ENCODE measurements at places on chromosomes 1 and 21.

- no peaks in the 10 kb centered on the region for H3K36me3 ChIP-seq
- no peak for DNase-seq
- H3K4me3 ChIP-seq = no peak overlapping the region
- peaks cover 24% of the 10 kb centered on the region for H3K4me1 ChIP-seq
Observed at GRCh38 chr1:54950006-54950368, 30.4 kb upstream of the TMEM61 start.

DNA sequence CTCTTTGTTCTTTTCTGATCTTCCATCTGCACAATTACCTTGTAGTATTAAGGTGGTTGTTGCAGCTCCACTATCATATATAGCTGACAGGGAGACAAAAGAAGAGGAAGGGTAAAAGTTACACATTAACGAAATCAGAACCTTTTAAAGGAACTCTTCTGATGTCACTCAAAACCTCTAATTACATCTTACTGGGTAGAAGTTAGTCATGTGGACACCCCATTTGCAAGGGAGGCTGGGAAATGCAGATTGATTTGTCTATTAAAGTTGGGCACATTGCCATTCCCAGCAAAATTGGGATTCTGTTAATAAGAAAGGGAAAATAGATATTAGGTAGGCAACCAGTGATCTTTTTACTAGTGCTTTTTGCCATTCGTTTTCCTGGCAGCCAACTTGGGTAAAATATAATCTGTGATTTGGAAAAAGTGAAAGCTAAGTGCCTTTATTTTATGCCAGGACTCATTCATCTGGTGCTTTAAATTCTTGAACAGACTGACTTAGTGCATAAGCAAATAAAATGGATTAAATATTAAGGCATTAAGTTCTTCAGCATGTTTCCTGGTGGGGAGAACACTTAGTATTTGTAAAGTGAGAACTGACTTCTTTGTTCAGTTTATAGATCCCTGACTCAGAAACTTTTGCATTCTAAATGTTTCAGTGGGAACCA, 71.3 kb downstream of the DNM3 start:
- peaks cover 2% of the 10 kb centered on the region for H3K4me1 ChIP-seq
- DNase-seq = no peak
- H3K27ac ChIP-seq = no peak overlapping the region
- no peaks in the 10 kb centered on the region for H3K27me3 ChIP-seq

- no peak overlapping the region for H3K4me3 ChIP-seq
- no peak overlapping the region for H3K27ac ChIP-seq
- DNase-seq = no peak
- H3K4me1 ChIP-seq = no peaks in the 10 kb centered on the region
- no peaks in the 10 kb centered on the region for H3K36me3 ChIP-seq
Observed at GRCh38 chr1:90162216-90162615, 167.3 kb downstream of the ZNF326 start.

DNA sequence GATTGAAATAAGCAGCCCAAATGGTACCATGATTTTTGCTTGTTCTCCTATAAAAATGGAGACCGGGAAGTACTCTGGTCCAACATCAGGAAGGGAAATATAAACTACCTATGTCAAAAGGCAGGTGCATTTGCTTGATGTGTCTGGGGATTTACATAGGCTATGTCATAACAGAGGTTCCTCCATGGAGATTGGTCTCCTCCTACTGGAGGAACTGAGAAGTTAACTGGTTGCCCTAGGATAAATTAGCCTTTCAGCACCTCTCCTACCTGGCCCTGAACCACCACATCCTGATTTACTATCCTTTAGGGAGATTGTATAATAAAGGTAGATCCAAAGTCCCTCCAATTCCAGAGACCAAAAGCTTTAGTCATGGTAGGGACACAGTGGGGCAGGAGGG, 1109.3 kb upstream of the B3GALT2 start:
- H3K4me3 ChIP-seq = no peak overlapping the region
- H3K4me1 ChIP-seq = peaks cover 23% of the 10 kb centered on the region

- peak; percentile 6 for DNase-seq
- no peak overlapping the region for H3K4me3 ChIP-seq
- H3K36me3 ChIP-seq = no peaks in the 10 kb centered on the region
- no peak overlapping the region for H3K27ac ChIP-seq
Observed at GRCh38 chr1:178310685-178311105, 186.1 kb downstream of the CLEC20A start.

GRCh38 chr1:240462766-240463395, 149.1 kb downstream of the GREM2 start:
- peaks cover 3% of the 10 kb centered on the region for H3K4me1 ChIP-seq
- H3K27ac ChIP-seq = no peak overlapping the region
- DNase-seq = no peak
- no peaks in the 10 kb centered on the region for H3K36me3 ChIP-seq
- H3K27me3 ChIP-seq = no peaks in the 10 kb centered on the region
- H3K4me3 ChIP-seq = no peak overlapping the region

DNA sequence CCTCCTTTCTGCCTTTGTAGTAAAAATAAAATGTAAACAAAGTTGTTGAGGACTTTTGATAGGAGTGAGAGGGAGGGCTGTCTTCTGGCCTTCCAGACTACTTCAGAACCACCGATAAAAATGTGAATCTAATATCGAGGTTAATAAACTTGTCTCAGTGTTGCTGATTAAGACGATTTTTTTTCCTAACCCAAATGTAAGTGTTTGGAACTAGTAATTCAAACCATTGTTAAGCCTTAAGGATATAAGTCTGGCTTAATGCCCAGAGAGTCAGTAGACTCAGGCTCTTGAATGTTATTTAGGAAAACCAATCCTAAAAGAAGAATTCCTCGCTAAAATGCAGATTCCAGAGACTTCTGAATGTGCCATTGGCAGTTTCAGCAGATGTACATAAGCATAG, 356.9 kb downstream of the SIPA1L2 start:
- H3K27me3 ChIP-seq = peaks cover 7% of the 10 kb centered on the region
- no peaks in the 10 kb centered on the region for H3K4me1 ChIP-seq
- H3K4me3 ChIP-seq = no peak overlapping the region
- no peak for DNase-seq
- no peaks in the 10 kb centered on the region for H3K36me3 ChIP-seq

DNA sequence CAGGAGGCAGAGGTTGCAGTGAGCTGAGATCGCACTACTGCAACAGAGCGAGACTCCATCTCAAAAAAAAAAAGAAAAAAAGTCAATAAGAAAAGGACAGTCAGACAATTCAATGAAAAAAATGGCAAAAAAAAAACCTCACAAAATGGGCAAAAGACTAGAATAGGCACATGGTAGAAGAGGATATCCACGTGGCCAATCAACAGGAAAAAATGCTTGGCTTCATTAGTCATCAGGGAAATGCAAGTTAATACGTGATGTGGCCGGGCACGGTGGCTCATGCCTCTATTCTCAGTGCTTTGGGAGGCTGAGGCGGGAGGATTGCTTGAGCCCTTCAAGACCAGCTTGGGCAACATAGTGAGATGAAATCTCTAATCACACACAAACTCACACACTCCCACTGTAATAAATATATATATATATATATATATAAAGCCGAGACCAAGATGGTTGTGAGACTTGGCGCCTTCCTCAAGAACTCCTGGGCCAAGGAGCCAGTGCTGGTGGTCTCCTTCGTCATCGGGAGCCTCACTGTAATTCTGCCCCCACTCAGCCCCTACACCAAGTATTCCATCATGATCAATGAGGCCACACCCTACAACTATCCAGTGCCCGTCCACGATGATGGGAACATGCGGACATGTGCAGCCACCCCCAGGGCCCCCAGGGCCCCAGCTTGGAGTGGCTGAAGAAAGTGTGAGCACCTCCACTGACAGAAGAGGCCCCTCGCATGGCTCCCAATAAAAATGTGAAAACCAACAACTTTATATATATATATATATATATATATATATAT, 22.9 kb upstream of the LEFTY2 start:
- no peak for DNase-seq
- peaks cover 2% of the 10 kb centered on the region for H3K4me1 ChIP-seq
- H3K36me3 ChIP-seq = no peaks in the 10 kb centered on the region
- H3K27me3 ChIP-seq = no peaks in the 10 kb centered on the region
- H3K4me3 ChIP-seq = no peak overlapping the region

GRCh38 chr1:3718764-3719163, 33.5 kb upstream of the CCDC27 start:
- no peak for DNase-seq
- H3K4me1 ChIP-seq = peaks cover 9% of the 10 kb centered on the region
- H3K27ac ChIP-seq = no peak overlapping the region
- H3K4me3 ChIP-seq = no peak overlapping the region
- H3K36me3 ChIP-seq = no peaks in the 10 kb centered on the region

- no peaks in the 10 kb centered on the region for H3K36me3 ChIP-seq
- H3K27me3 ChIP-seq = peaks cover 10% of the 10 kb centered on the region
- no peak overlapping the region for H3K27ac ChIP-seq
- no peak for DNase-seq
Observed at GRCh38 chr1:53608071-53608470, 130.9 kb downstream of the GLIS1 start.

- DNase-seq = no peak
- no peak overlapping the region for H3K27ac ChIP-seq
- H3K36me3 ChIP-seq = peaks cover 80% of the 10 kb centered on the region
- H3K27me3 ChIP-seq = no peaks in the 10 kb centered on the region
- peaks cover 14% of the 10 kb centered on the region for H3K4me1 ChIP-seq
Observed at GRCh38 chr1:114455102-114455785, 55.8 kb downstream of the TRIM33 start.

GRCh38 chr1:115727706-115728249, 40.7 kb downstream of the CASQ2 start:
- H3K36me3 ChIP-seq = no peaks in the 10 kb centered on the region
- H3K4me1 ChIP-seq = no peaks in the 10 kb centered on the region
- no peak for DNase-seq
- H3K27ac ChIP-seq = no peak overlapping the region
- H3K4me3 ChIP-seq = no peak overlapping the region

- no peak overlapping the region for H3K4me3 ChIP-seq
- no peaks in the 10 kb centered on the region for H3K27me3 ChIP-seq
- H3K36me3 ChIP-seq = no peaks in the 10 kb centered on the region
- no peak overlapping the region for H3K27ac ChIP-seq
Observed at GRCh38 chr1:214446772-214447556, 104.4 kb downstream of the PTPN14 start.

- peaks cover 53% of the 10 kb centered on the region for H3K36me3 ChIP-seq
- no peaks in the 10 kb centered on the region for H3K27me3 ChIP-seq
- peak overlapping the region; percentile 7 for H3K4me3 ChIP-seq
- H3K27ac ChIP-seq = peak overlapping the region; percentile 21
Observed at GRCh38 chr1:160558660-160559380, 20.5 kb downstream of the CD84 start.

- H3K4me3 ChIP-seq = no peak overlapping the region
- DNase-seq = no peak
- H3K27me3 ChIP-seq = no peaks in the 10 kb centered on the region
- no peak overlapping the region for H3K27ac ChIP-seq
- H3K4me1 ChIP-seq = no peaks in the 10 kb centered on the region
Observed at GRCh38 chr1:104264521-104264920, 514.8 kb downstream of the AMY1C start.

- peaks cover 2% of the 10 kb centered on the region for H3K36me3 ChIP-seq
- H3K4me1 ChIP-seq = peaks cover 13% of the 10 kb centered on the region
- DNase-seq = no peak
- H3K27ac ChIP-seq = no peak overlapping the region
Observed at GRCh38 chr21:32475162-32475812, 62.8 kb downstream of the EVA1C start.
